Activated CD4-positive, alpha-beta T cell treated with anti-CD3 and anti-CD28 coated beads, Interleukin-2, amount 10 ng/mL, durations not matched to agents 24 days and 14 days (primary cell): ENCODE measurements at places on chromosomes 2 and 18. TPM values are rescaled to one million over a fixed set of nuclear protein-coding genes. Genes with fewer than 3 reads are reported as not detected.

DNA sequence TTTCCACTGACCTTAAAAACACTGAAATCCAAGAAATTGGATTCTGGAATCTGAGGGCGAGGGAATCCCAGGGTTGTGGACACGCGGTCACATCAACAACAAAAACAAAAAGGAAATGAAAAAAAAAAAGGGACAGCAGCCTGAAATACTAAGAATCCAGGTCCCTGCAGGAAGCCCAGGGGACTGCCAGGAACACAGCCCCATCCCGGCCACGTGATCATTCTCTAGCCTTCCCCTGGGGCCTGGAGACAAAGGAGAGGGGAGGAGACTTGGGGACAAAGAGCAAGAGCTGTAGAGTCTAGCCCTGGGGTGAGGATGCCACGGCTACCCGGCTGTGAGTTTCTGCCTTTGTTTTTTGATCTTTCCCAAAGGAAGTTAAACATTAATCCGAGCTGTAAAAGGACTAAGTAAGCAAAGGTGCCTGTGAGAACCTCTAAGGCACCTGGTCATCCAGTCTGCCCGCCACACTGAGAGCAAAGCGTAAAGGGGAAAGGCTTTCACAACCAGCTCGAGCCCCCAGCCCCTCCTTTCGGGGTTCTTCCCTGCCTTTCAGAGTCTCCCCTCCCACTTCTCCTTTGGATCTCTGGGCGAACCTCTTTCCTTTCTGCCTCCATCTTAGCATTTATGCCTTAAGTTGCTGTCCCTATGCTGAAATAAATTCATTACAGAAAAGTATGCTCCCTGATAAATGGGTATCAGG, 57.9 kb upstream of the MSH2 start:
- peaks cover 27% of the 10 kb centered on the region for H3K27me3 ChIP-seq
- peaks cover 2% of the 10 kb centered on the region for H3K4me1 ChIP-seq
- DNase-seq: no peak
- H3K4me3 ChIP-seq: no peak overlapping the region
- no peaks in the 10 kb centered on the region for H3K36me3 ChIP-seq

DNA sequence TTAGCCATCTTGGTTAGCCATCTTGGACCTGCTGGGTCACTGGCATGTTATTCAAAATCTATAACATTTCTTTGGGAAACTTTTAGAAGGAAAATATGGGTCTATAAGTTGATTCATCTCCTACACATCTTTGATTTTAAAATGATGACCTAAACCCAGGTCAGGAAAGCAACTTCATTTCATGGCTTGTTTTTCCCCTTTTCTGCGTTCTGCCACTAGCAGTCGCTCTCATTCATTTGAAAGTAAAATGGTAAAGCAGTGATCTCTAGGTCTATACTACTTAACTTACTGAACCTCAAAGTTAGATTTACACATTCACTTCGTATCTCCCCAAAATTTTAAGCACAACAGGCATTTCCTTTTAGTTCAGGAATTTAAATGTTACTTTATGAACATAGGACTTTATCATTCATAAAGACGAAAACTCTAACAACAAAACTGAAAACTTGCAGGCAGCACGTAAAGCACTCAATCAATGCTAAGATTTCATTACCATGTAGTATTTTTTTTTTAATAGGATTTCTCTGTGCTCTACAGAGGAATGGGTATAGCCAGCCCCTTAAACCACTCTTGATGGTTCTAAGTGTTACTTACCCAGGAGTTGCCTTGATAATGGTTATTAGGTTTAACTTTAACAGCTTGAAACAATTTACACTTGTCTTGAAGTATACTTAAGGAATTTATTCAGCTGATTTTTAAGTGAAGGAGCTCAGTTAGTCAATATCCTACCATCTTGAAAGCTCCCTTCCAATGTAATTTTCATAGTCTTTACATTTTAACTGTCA, 62.5 kb downstream of the GORASP2 start:
- no peak overlapping the region for H3K27ac ChIP-seq
- H3K27me3 ChIP-seq: no peaks in the 10 kb centered on the region
- DNase-seq: no peak

- no peaks in the 10 kb centered on the region for H3K27me3 ChIP-seq
- peaks cover 18% of the 10 kb centered on the region for H3K4me1 ChIP-seq
- peak overlapping the region; percentile 4 for H3K27ac ChIP-seq
Measured at GRCh38 chr2:197037863-197038398, 111.4 kb upstream of the PGAP1 start.

- no peak overlapping the region for H3K4me3 ChIP-seq
- DNase-seq: no peak
- peaks cover 4% of the 10 kb centered on the region for H3K27me3 ChIP-seq
- H3K27ac ChIP-seq: no peak overlapping the region
- H3K36me3 ChIP-seq: peaks cover 2% of the 10 kb centered on the region
Measured at GRCh38 chr2:170550501-170550900, 164.6 kb upstream of the SP5 start.

DNA sequence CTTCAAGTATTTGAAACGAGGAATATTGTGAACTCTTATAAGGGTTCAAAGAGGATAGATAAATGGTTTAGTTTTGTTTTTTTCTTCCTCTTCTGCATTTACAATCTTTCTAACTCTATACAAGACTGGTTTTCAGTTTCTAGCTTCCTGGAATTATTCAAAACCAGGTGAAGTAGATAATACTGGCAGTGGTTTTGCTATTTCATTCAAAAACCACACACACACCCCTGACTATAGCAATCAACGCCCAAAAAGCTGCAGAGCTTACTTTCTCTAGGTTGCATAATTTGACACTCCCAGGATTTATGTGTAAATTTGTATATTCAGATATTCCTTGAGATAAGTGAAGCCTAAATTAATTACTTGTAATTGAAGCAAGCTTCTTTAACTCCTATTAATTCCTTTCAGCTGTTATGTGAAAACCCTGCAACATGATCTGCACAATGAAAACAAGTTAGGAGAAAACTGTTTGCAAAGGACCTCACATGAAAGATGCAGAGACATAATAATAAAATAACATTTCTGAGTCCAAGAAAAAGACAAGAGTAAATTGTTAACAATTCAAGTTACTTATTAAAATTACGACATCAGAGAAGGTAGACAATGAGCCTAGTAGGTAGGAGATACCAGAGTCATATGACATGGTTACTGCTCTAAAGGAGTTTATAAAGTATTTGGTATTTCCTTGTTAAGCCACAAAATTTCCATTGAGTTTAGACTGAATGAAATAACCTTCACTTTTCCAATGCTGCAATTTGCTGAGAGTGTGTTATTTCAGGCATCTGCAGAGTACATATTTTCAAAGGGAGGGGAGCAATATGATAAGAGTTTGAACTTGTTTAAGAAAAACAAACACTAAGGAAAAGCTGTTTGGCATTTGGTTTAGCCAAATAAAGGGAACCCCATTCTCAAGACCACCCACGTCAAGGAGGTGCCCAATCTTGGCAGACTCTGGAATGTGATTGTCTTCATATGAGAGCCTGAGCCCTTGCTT, 1.6 kb upstream of the NFE2L2 start:
- DNase-seq: peak; percentile 74
- peaks cover 53% of the 10 kb centered on the region for H3K4me1 ChIP-seq
- peaks cover 17% of the 10 kb centered on the region for H3K36me3 ChIP-seq

DNA sequence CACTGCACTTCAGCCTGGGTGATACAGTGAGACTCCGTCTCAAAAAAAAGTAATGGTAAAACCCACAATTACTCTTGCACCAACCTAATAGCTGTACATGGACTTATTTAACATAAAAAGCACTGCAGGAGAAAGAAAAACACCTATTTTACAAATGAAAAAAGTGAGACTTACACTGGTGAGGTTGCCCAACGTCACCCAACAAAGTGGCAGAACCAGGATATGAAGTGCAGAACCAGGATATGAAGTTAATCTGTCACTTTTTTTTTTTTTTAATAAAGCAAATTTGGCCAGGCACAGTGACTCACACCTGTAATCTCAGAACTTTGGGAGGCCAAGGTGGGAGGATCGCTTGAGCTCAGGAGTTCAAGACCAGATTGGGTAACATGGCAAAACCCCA, 13.5 kb upstream of the STK17B start:
- peaks cover 45% of the 10 kb centered on the region for H3K4me1 ChIP-seq
- H3K4me3 ChIP-seq: no peak overlapping the region
- no peak for DNase-seq
- no peak overlapping the region for H3K27ac ChIP-seq

DNA sequence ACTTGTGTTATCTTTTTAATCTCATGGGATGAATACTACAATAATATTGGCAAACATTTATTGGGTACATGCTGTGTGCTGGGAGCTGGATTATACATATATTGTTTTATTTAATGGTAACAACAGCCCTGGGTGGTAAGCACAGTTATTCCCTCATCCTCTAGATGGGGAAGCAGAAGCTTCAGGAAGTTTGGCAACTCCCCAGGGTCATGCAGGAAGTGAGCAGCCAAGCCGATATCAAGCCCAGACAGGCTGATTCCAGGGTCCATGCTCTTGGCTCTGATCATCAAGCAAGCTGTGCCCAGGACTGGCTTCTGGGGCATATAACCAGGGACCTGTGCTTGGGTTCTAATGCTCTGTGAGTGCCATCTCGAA, 155.8 kb downstream of the ZNF516 start:
- DNase-seq: no peak
- no peak overlapping the region for H3K27ac ChIP-seq
- no peaks in the 10 kb centered on the region for H3K36me3 ChIP-seq
- H3K4me1 ChIP-seq: no peaks in the 10 kb centered on the region
- no peak overlapping the region for H3K4me3 ChIP-seq
- no peaks in the 10 kb centered on the region for H3K27me3 ChIP-seq

DNA sequence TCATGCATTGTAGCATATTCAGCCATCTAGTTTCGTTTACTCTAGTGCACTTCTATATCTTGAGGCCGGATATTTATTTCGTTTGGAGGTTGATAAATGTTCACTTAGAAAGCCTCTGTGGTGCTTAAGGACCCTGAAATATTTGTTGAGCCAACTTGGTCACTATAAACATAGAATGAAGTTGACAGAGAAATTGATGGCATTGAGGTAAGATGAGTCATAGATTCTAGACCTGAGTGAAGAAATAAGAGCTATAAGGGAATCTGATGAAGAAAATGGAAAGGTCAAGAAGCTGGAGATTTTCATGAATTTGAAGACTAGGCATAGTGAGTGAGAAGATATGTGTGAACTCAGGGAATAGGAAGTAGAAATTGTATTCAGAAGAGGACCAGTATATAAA, 35.9 kb downstream of the EPC2 start:
- no peak overlapping the region for H3K27ac ChIP-seq
- H3K4me1 ChIP-seq: peaks cover 16% of the 10 kb centered on the region
- DNase-seq: no peak
- H3K4me3 ChIP-seq: no peak overlapping the region
- H3K36me3 ChIP-seq: peaks cover 4% of the 10 kb centered on the region

- H3K27me3 ChIP-seq: no peaks in the 10 kb centered on the region
- H3K27ac ChIP-seq: peak overlapping the region; percentile 40
- peaks cover 22% of the 10 kb centered on the region for H3K4me1 ChIP-seq
- H3K4me3 ChIP-seq: no peak overlapping the region
Measured at GRCh38 chr2:196970099-196970498, 43.6 kb upstream of the PGAP1 start.

GRCh38 chr2:163407296-163407695, 328.5 kb downstream of the FIGN start:
- no peaks in the 10 kb centered on the region for H3K27me3 ChIP-seq
- no peaks in the 10 kb centered on the region for H3K4me1 ChIP-seq
- H3K27ac ChIP-seq: no peak overlapping the region
- H3K4me3 ChIP-seq: no peak overlapping the region
- no peak for DNase-seq

- no peak for DNase-seq
- no peaks in the 10 kb centered on the region for H3K27me3 ChIP-seq
- H3K27ac ChIP-seq: no peak overlapping the region
- H3K4me3 ChIP-seq: no peak overlapping the region
Measured at GRCh38 chr2:238331916-238332315, 11.6 kb downstream of the TRAF3IP1 start.

DNA sequence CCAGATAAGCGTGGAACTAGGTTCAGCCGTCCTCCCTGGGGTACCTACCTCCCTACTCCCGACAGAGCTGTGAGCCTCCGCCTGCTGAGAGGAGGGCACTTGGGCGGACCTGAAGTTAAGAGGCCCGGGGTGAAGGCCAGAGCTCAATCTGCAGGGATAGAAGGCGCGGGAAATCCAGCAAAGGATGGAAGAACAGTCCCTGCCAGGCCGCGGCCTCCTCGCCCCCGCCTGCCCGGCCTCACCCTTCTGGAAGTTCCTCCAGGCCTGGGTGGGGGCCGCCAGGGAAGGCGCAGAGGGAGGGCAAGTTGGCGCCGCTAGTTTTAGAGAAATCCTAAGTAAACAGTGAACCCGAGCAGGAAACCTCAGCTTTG, 13.0 kb downstream of the EN1 start:
- no peak overlapping the region for H3K27ac ChIP-seq
- no peak overlapping the region for H3K4me3 ChIP-seq
- no peaks in the 10 kb centered on the region for H3K36me3 ChIP-seq
- peaks cover 76% of the 10 kb centered on the region for H3K27me3 ChIP-seq
- peaks cover 3% of the 10 kb centered on the region for H3K4me1 ChIP-seq
- no peak for DNase-seq

- H3K27me3 ChIP-seq: peaks cover 5% of the 10 kb centered on the region
- peak overlapping the region; percentile 92 for H3K27ac ChIP-seq
- H3K36me3 ChIP-seq: peaks cover 6% of the 10 kb centered on the region
Measured at GRCh38 chr2:118089139-118089800, 999 bp downstream of the INSIG2 start.

- no peaks in the 10 kb centered on the region for H3K27me3 ChIP-seq
- peaks cover 13% of the 10 kb centered on the region for H3K4me1 ChIP-seq
- no peak overlapping the region for H3K4me3 ChIP-seq
- DNase-seq: no peak
- H3K27ac ChIP-seq: no peak overlapping the region
Measured at GRCh38 chr2:222916229-222917197, 55.7 kb downstream of the ACSL3 start.

DNA sequence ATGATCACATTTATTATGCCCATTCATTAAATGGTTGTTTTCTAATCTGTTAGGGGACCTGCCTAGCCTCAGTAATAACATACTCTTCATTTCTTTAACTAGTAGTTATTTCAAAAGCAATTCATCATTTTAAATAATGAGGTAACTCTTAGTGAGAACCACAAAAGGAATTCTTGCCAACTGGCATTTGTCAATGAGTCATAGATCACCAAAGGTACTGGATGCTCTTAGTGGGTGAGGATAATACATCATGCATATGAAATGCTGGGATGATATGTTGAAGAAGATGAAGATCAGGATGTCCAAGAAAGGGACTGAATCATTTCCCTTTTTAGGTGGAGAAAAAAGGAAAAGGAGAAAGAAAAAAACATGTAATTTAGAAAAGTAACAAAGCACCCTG, 826.2 kb upstream of the DDX18 start:
- no peak for DNase-seq
- H3K4me3 ChIP-seq: no peak overlapping the region
- H3K36me3 ChIP-seq: no peaks in the 10 kb centered on the region
- no peaks in the 10 kb centered on the region for H3K4me1 ChIP-seq
- H3K27me3 ChIP-seq: no peaks in the 10 kb centered on the region

DNA sequence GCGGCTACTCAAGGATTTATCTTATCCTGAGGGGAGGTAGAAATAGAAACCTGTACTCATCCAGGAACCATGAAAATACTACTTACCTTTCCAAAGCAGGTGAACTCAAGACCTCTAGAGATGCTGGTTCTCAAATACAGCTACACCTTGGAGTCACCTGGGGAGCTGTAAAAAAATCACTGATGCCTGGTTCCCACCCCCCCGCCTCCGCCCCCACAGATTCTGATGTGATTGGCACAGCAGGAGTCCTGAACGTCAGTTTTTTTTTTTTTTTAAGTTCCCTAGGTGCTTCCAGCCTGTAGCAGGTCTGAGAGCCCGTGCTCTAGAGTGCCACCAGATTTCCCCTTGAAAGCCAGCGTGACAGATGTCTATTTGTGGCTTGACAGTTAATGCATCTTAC, 113.6 kb downstream of the MRO start:
- H3K4me3 ChIP-seq: no peak overlapping the region
- no peak overlapping the region for H3K27ac ChIP-seq
- H3K27me3 ChIP-seq: no peaks in the 10 kb centered on the region
- H3K4me1 ChIP-seq: no peaks in the 10 kb centered on the region

The POMC gene
- total RNA-seq: 6.9 and 7.2 TPM in 2 replicates

The RNU2-63P gene
- 34.0 and 34.9 TPM in 2 replicates for total RNA-seq
